WTC11 (cell line): ENCODE measurements at places on chromosomes 12 and 14.
A peak's percentile ranks its signal among the peaks of the same experiment; 100 is the strongest.

DNA sequence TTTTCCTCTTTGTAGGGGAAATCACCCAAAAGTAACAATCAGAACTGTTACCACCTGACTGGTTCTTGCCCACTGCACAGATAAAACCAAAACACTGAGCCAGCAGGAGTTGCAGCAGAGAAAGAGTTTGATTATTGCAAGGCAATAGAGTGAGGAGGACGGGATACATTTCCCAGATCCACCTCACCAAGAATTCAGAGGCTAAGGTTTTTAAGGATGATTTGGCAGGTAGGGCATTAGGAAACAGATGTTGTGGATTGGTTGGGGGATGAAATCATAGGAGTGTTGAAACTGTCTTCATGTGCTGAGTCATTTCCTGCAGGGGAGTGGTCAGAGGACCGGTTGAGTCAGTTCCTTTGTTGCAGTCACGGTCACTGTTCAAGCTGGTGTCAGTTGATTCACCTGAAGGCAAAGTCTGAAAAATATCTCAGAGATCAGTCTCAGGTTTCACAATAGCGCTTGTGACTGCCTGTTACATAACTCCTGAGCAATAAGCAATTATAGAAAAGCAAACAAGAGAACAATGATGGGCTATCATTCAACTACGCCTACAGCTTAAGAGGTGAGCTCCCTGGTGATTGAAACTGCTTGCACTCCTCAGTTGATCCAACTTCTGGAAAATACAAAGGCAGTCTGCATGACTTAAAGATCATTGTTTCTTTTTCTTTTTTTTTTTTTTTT, 20.3 kb upstream of the AMN1 start:
- peak; percentile 33 for DNase-seq

- DNase-seq = no peak
These were observed 9.8 kb upstream of the C12orf42 start for GRCh38 chr12:103505371-103506236.

DNA sequence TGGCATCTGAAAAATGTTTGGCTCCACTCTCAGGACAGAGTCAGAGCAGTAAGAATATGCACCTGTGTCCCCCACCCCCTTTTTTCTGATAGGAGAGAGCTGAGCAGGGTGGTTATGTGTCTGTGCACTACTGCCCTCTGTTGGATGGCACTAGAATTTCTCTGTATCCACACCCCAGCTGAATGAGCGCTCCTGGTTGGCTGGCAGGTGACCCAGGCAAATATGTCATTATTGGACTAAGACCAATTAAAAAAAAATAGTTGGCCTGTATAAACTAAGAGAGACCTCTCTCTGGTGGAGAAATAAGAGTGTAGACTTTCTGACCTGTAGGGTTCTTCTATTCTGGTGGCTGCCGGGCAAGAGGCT, 107.0 kb downstream of the PTCSC3 start:
- peak; percentile 42 for DNase-seq

DNA sequence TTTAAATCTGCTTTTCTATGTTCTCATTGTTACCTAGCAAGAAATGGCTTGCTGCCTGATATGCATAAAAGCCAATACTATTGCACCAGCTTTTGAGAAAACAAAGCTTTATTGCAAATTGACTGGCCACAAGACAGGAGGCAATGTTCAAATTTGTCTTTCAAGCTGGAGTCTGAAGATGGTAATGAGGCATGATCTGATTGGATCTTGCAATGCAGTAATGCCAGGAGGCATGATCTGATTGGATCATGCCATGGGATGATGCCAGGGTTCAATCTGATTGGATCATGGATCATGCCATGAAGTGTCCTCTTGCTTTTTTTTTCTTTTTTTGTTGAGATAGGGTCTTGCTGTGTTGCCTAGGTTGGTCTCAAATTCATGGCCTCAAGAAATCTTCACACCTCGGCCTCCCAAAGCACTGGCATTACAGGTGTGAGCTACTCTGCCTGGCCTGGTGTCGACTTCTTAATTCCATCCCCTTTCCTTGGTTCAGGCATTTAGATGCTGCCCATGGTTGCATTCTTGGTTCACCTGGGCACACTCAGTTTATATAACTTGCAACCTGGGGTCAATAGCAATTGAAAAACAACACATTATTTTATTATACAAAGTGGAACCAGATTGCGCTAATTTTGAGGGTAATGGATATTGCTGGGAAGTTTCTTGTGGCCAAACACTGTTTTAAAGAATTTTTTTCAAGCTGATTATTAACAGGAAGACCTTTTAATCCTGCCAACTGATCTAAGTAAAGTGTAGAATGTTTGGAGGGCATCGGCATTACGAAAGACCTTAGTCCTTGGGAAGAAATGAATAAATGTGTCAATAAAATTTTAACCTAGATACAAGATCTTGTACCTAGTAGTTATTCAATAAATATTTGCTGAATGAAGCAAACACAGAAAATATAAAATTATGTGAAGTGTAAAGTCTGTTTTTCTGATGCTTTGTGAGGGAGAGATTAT, 38.8 kb downstream of the HSD17B6 start:
- DNase-seq = no peak
